ENCODE measurements at places on chromosomes 6 and 20. TPM values are rescaled to one million over a fixed set of nuclear protein-coding genes. Genes with fewer than 3 reads are reported as not detected.

DNA sequence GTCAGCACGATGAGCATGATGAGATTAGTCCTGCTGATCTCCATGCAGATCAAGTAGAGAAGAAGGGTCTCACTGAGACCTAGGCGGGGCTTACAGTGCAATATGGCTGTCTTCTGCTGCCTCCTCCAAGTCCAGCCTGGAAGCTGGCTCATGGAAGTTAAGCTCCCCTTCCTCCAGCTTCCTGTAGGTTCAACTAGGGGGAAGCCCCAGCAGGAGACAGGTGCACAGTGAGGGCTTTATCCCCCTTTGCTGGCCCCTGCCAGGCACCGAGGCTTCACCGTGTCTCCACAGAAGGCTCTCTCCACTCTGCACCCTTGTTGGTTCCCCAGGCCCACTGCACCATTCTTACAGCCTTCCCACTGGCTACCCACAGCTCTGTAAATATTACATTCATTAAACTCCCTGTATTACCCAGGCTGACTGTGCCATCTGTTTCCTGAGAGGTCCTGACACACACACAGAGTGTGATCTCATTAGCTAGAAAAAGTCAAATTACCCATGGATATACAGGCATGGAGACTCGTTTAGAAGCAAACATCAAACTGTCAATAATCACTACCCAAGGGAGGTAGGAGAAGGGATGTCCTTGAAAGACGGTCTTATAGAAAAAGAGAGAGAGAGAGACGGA lies 90.4 kb downstream of the SLC2A10 start:
- H3K27ac ChIP-seq: no peak overlapping the region
- H3K27me3 ChIP-seq: peaks cover 18% of the 10 kb centered on the region
- no peaks in the 10 kb centered on the region for H3K4me1 ChIP-seq
- no peaks in the 10 kb centered on the region for H3K36me3 ChIP-seq
- H3K4me3 ChIP-seq: no peak overlapping the region

OPRM1 gene
- total RNA-seq: not detected

GGTLC1 gene
- not detected for total RNA-seq

- H3K4me1 ChIP-seq: peaks cover 4% of the 10 kb centered on the region
- no peaks in the 10 kb centered on the region for H3K36me3 ChIP-seq
- peaks cover 45% of the 10 kb centered on the region for H3K27me3 ChIP-seq
- no peak for DNase-seq
Measured at GRCh38 chr20:62704341-62704948, 4.2 kb upstream of the NTSR1 start.

DNA sequence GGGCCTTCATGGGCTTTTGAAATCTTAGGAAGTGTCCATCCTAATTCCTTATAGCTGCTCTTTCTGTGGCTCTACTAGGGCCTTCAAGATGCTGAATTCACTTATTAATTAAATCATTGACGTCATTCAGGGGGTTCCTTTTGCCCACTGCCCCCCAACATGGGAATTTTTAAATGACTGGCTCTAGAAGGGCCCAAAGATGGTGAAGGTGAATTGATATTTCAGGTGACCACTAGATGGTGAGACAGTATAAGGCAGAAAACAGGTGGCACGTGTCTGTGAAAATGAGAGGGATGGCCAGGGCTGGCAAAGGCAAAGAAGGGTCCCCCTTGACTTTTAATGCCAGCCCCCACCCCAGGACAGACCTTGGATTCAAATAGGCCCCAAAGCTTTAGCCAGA lies 11.8 kb downstream of the GNAS start:
- peaks cover 12% of the 10 kb centered on the region for H3K27me3 ChIP-seq
- no peak overlapping the region for H3K4me3 ChIP-seq
- peak; percentile 50 for DNase-seq
- H3K27ac ChIP-seq: no peak overlapping the region
- no peaks in the 10 kb centered on the region for H3K36me3 ChIP-seq

FKBP1C gene
- total RNA-seq: 0.20 TPM

- no peaks in the 10 kb centered on the region for H3K27me3 ChIP-seq
- peak; percentile 77 for DNase-seq
- H3K4me1 ChIP-seq: peaks cover 32% of the 10 kb centered on the region
- peak overlapping the region; percentile 2 for H3K4me3 ChIP-seq
Measured at GRCh38 chr6:5174244-5174643, 86.5 kb downstream of the LYRM4 start.

- no peaks in the 10 kb centered on the region for H3K36me3 ChIP-seq
- peaks cover 80% of the 10 kb centered on the region for H3K27me3 ChIP-seq
- H3K4me1 ChIP-seq: peaks cover 25% of the 10 kb centered on the region
- DNase-seq: no peak
- no peak overlapping the region for H3K27ac ChIP-seq
Measured at GRCh38 chr20:62370115-62370806, 3.1 kb upstream of the LAMA5 start.

DNA sequence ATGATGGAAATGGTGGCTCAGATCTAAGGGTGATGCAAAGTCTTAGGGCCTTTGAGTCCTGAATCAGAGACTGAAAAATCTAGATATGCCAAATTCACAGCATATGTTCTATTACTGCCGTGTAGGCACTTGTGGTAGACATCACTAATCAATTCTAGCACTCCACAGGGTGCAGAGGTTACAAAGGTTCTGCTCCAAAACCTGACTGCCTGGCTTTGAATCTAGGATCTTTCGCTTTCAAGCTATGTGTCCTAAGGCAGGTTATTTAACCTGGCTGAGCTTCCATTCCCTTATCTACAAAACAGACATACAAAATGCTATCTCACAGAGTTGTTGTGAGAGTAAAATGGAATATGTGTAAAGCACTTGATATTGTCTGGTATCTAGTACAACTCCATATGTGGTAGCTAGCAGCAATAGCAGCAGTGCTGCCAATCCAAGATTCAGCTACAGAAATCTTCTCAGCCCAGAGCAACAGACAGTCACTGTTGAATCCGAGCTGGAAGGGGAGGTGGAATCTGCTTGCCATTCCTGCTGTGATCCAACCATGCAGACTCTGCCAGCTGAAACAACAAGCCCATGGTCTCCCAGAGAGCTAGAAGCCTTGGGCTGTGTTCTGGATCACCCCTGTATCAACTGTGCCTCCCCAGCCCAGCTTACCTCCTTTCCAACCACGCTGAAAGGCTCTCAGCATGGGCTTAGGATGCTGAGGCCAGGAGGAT lies 206.9 kb downstream of the TFAP2C start:
- no peak overlapping the region for H3K27ac ChIP-seq
- H3K27me3 ChIP-seq: peaks cover 2% of the 10 kb centered on the region
- no peaks in the 10 kb centered on the region for H3K36me3 ChIP-seq
- no peak overlapping the region for H3K4me3 ChIP-seq
- no peaks in the 10 kb centered on the region for H3K4me1 ChIP-seq
- no peak for DNase-seq
